Neural progenitor cell (in vitro differentiated cells): ENCODE measurements at places on chromosomes 12 and 14. TPM values are rescaled to one million over a fixed set of nuclear protein-coding genes. Genes with fewer than 3 reads are reported as not detected.

GRCh38 chr12:30357766-30358490, 337.7 kb downstream of the IPO8 start:
- H3K36me3 ChIP-seq, result no peaks in the 10 kb centered on the region
- no peak overlapping the region for H3K27ac ChIP-seq
- no peak overlapping the region for H3K4me3 ChIP-seq

NID2 gene
- 22.0 and 24.7 TPM in 2 replicates for total RNA-seq

DNA sequence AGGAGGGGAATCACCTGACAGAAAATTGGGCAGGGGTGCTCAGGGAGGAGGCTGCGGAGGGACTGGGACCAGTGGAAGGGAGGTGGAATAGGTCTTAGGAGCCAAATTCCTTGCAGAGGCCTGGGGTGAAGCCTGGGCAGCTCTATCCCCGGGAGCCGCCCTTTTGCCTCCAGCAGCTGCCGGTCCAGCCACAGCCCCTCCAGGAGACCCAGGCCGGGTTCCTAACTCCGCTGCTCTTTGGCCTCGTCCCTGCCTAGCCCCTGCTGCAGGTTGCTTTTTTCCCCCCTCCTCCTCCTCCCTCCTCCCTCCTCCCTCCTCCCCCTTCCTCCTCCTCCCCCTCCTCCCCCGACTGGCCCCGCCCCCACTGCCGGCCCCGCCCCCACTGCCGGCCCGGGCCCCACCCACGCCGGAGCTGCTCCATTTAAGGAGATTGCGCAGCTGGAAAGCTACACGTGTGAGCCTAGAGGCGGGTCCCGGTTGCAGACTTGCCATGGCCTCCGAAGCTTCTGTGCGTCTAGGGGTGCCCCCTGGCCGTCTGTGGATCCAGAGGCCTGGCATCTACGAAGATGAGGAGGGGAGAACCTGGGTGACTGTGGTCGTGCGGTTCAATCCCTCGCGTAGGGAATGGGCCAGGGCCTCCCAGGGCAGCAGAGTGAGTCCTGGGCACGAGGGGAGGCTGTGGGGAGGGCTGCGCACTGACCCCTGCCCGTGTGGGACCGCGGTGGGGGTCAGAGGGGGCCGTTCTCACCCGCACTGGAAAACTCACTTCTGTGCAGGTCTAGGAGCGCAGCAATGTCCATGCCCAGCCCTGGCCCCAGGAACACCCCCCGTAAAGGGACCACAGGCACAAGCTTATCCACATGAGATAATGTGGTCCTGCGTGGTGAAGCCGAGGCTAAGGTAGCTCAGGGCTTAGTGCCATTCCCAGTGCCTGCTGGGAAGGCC, at the start of gene TCL1B:
Gene TCL1B (plus strand): TSS at position 449 of the 945 bp plus-strand sequence. CDS start 42 bp downstream, at position 491.
- peak; percentile 33 for DNase-seq
- H3K27ac ChIP-seq, result no peak within 1 kb of the TSS
- no peaks in the 10 kb centered on the region for H3K4me1 ChIP-seq
- no peaks in the 10 kb centered on the region for H3K36me3 ChIP-seq
- no peaks in the 10 kb centered on the region for H3K27me3 ChIP-seq

- H3K4me3 ChIP-seq, result no peak overlapping the region
- no peak overlapping the region for H3K27ac ChIP-seq
- no peak for DNase-seq
- peaks cover 15% of the 10 kb centered on the region for H3K4me1 ChIP-seq
Observed at GRCh38 chr14:68373847-68374444, 418.9 kb downstream of the ZFP36L1 start.

CIT gene
- 65.7 and 98.5 TPM in 2 replicates for total RNA-seq

HOXC11 gene
- not detected in 2 replicates for total RNA-seq

MYH6 gene
- total RNA-seq, result 0.03 TPM in 1 of 2 replicates, not detected in the other

GUCY2C gene
- not detected in 2 replicates for total RNA-seq

DAO gene
- total RNA-seq, result not detected in 2 replicates

CLEC4C gene
- total RNA-seq, result not detected in 2 replicates

A2ML1 gene
- 0.15 and 0.43 TPM in 2 replicates for total RNA-seq

DNA sequence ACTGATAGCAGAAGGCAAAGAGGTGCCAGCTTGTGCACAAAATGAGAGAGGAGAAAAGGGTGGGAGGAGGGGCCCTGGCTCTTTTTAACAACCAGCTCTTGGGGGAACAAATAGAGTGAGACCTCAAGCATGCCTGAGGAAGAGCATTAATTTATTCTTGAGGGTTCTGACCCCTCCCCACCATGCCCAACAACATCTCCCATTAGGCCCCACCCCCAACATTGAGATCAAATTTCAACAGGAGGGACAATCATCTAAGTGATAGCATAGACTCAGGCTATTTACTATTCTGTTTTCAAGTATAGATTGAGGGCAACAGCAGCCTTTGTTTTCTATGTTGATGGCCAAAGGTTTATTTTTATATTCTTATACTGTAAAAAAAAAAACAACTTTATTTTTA, 59.7 kb downstream of the FUT8 start:
- H3K27me3 ChIP-seq, result no peaks in the 10 kb centered on the region
- H3K4me1 ChIP-seq, result peaks cover 49% of the 10 kb centered on the region
- peak; percentile 58 for DNase-seq
- H3K4me3 ChIP-seq, result peak overlapping the region; percentile 19
- no peaks in the 10 kb centered on the region for H3K36me3 ChIP-seq
- peak overlapping the region; percentile 86 for H3K27ac ChIP-seq

ALX1 gene
- 3.9 and 5.6 TPM in 2 replicates for total RNA-seq

DNA sequence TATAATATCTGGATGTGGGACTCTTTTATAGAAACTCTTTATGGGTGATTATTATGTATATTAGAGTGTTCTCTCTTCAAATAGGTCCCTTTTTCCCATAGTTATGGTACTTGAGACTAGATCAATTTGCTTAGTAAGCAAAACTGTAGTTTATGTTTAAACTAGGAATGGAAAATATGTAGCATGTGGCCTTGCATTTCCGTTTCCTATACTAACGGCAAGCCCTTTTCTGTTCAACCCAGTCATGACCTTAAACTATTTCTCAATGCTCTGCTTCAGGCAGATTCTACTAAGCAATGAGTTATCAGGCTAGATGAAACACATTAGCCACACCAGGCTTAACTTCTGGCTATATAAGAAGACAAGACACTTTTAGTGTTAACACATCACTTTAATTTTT, 84.6 kb downstream of the OTOGL start:
- no peaks in the 10 kb centered on the region for H3K4me1 ChIP-seq
- H3K27me3 ChIP-seq, result no peaks in the 10 kb centered on the region
- DNase-seq, result no peak
- no peaks in the 10 kb centered on the region for H3K36me3 ChIP-seq
- no peak overlapping the region for H3K4me3 ChIP-seq
- H3K27ac ChIP-seq, result no peak overlapping the region

- H3K4me1 ChIP-seq, result no peaks in the 10 kb centered on the region
- no peaks in the 10 kb centered on the region for H3K36me3 ChIP-seq
Observed at GRCh38 chr12:90672081-90672480, 282.9 kb downstream of the CCER1 start.

DNA sequence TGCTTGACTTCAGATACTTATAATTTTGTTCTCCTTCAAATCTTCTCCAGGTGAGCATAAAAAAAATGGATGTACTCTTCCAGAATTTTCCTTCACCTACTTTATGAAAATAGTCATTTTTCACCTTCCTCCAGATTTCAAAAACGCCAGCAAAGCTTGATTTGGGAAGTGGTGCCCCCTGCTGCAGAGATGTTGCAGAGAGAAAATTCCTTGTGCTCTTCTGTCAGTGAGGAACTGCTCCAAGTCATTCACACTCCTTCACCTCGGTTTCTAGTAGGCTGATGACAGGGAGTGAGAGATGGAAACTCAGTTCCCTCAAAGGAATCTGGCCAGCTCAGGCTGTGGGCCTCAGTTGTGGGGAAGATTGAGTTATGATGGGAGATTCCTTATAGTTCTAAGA, 24.2 kb upstream of the RNASE3 start:
- H3K4me3 ChIP-seq, result no peak overlapping the region
- H3K27ac ChIP-seq, result no peak overlapping the region
- no peaks in the 10 kb centered on the region for H3K36me3 ChIP-seq

DNA sequence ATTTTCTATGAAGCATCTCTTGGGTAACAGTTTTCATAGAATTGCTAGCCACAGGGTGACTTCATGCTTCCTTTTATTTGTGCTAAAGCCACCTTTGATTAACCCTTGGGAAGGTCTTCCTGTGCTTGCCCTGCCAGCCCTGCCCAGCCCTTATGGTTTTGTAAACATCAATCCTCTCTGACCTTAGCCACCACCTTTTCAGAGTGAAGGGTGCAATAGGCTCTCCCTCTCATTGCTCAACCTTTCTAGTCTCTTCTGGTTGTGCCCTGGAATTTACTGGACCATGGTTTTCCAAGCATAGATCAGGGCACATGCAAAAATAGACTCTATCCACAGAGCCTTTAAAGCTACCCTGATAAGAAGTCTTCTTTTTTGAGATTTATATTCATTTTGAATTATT, 77.7 kb upstream of the FRMD6 start:
- no peak for DNase-seq
- no peak overlapping the region for H3K27ac ChIP-seq
- H3K4me3 ChIP-seq, result no peak overlapping the region
- no peaks in the 10 kb centered on the region for H3K36me3 ChIP-seq
- H3K27me3 ChIP-seq, result no peaks in the 10 kb centered on the region
- H3K4me1 ChIP-seq, result no peaks in the 10 kb centered on the region

ALDH2 gene
- total RNA-seq, result 60.0 and 107 TPM in 2 replicates

DNA sequence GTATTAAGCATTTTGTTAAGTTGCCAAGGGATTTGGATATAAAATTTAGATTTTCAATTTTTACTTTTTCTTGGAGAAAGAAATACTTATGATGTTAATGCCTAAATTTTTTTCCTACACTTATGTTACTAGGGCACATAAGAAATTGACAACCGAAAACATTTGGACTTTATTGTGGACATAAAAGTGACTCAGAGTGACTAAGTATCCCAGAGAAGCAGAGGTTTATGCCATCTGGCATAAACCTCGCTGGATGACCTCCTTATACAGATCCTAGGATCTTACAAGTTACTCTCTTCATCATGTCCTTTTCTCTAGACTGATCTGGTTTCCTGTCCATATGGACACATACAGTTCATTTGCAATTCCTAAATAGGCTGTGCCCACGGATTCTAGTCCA, 89.8 kb downstream of the RERG start:
- no peaks in the 10 kb centered on the region for H3K4me1 ChIP-seq
- no peak for DNase-seq
- no peak overlapping the region for H3K27ac ChIP-seq
- no peaks in the 10 kb centered on the region for H3K27me3 ChIP-seq
- no peak overlapping the region for H3K4me3 ChIP-seq

DNA sequence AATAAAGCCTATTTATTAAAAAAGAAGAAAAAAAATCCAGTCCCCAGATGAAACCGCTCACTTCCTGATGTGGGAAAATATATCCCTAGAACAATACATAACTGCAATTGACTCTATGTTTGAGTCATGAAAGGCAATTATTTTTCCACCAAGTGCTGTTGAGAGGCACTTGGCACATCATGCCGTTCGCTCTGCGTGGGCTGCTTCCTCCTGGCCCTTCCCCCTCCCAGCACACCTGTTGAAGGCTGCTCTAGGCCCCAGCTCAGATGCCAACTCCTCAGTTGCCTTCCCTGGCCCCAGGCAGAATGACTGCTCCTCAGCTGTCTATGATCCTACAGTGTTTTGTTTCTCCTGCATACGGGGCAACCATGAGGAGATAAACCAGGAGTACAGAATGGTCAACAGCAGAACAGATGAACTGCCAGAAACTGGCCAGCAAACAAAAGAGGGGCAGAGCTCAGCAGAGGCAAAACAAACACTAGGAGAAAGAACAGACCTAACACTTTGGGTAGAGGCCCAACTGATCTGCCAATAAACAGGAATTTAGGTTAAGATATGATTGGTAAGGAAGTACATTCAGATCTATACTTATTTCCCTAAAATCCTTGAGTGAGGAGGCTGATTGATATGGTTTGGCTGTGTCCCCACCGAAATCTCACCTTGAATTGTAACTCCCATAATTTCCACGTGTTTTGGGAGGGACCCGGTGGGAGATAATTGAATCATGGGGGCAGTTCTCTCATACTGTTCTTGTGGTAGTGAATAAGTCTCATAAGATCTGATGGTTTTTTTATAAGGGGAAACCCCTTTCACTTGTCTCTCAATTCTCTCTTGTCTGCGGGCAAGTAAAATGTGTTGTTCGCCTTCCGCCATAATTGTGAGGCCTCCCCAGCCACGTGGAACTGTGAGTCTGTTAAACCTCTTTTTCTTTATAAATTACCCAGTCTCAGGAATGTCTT, 58.6 kb downstream of the SLC38A1 start:
- no peaks in the 10 kb centered on the region for H3K27me3 ChIP-seq
- no peak overlapping the region for H3K27ac ChIP-seq
- H3K36me3 ChIP-seq, result peaks cover 29% of the 10 kb centered on the region

DNA sequence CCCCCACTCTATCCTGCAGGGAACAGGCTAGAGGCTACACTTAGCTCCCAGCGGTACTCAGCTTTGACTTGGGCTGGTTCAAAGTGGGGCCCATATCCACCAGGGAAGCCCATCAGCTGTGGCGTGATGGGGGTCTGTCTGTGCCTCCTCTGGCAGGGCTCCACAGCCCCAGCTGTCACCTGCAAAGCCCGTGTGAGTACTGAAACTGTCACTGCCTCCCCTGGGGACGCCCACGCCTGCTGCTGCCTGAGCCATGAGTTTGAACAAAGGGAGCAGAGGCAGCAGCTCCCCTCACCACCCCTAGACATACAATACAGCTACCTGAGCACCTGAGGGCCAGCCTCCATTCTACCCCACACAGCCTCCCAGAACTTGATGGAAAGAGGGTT, 5.0 kb downstream of the REM2 start:
- H3K27me3 ChIP-seq, result peaks cover 21% of the 10 kb centered on the region
- DNase-seq, result no peak
- peaks cover 14% of the 10 kb centered on the region for H3K4me1 ChIP-seq
- no peaks in the 10 kb centered on the region for H3K36me3 ChIP-seq

DNA sequence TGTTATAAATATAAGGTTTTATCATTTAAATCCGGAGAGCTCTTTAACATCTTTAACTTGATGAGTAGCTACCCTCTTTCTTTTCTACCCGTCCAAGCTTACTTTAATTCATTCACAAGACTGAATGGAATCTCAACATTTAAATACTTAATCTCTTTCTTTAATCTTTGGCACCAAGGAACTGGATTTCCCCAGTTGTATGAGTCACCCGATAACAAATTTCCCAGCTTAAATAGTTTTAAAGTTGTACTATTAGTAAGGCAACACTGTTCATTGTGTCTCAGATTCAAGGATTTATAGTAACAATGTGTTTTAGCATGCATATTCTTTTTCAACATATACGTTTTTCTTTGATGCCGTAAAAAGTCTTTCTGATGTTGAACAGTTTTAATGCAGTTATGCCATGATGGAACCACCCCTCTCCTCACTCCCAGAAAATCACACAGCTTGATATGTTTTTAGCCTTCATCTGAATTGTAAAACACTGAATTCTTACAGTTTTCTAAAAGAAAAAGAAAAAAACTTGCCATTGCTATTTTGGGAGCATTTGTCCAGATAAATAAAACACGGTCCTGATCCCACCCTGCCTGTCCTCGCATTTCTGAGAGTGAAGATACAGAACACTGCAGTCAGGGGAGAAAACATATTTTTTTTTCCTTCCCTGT, 16.0 kb upstream of the LRP6 start:
- no peaks in the 10 kb centered on the region for H3K27me3 ChIP-seq
- H3K27ac ChIP-seq, result no peak overlapping the region
- H3K4me3 ChIP-seq, result no peak overlapping the region
- no peak for DNase-seq
- H3K36me3 ChIP-seq, result no peaks in the 10 kb centered on the region

GRCh38 chr12:120470150-120470784, 719 bp upstream of the SRSF9 start:
- peak overlapping the region; percentile 98 for H3K4me3 ChIP-seq
- H3K36me3 ChIP-seq, result no peaks in the 10 kb centered on the region
- H3K27ac ChIP-seq, result no peak overlapping the region
- H3K4me1 ChIP-seq, result peaks cover 4% of the 10 kb centered on the region
- peak; percentile 59 for DNase-seq

- no peak overlapping the region for H3K27ac ChIP-seq
- no peaks in the 10 kb centered on the region for H3K36me3 ChIP-seq
- no peak overlapping the region for H3K4me3 ChIP-seq
- H3K4me1 ChIP-seq, result no peaks in the 10 kb centered on the region
- H3K27me3 ChIP-seq, result peaks cover 10% of the 10 kb centered on the region
Observed at GRCh38 chr14:36751106-36751505, 89.4 kb downstream of the PAX9 start.
